ENCODE measurements at places on chromosomes 5 and 9. TPM values are rescaled to one million over a fixed set of nuclear protein-coding genes. Genes with fewer than 3 reads are reported as not detected.
A peak's percentile ranks its signal among the peaks of the same experiment; 100 is the strongest.

Gene FCN2
- not detected for total RNA-seq

DNA sequence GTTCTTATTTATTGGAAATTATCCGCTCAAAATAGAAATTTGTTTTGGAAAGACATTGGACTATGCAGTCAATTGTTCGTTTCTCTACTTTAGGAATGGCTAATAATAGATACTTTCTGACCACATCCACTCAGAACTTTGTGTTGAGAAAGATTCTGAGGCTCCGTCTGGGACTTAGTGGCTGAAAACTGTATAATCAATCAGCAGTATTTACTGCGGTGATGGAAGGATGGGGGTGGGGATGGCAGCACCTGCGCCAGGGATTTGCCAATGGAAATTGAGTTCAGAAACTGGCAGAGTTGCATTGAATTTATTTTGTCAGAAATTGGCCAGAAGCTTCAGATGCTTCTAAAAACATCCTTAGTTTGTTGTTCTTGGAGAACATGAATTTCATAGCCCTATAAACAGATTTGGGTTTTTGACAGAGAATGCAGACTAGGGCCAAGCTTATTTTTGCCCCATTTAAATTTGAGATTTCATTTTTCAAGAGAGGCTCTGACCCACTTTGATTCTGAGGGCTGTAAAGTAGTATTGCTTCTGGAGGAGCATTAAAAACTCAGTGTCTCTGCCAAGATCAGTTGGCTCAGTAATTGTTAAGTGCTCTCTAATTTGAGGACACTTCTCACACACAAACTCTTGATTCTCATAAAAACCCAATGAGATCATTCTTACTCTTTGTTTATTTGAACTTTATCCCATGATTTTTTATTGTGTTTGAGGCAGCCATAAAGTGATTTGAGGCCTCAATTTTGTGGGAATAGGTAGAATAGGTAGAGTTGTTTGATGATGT lies 215.1 kb downstream of the CD180 start:
- DNase-seq = no peak
- no peak overlapping the region for H3K27ac ChIP-seq
- H3K27me3 ChIP-seq = no peaks in the 10 kb centered on the region
- no peak overlapping the region for H3K4me3 ChIP-seq
- no peaks in the 10 kb centered on the region for H3K4me1 ChIP-seq

DNA sequence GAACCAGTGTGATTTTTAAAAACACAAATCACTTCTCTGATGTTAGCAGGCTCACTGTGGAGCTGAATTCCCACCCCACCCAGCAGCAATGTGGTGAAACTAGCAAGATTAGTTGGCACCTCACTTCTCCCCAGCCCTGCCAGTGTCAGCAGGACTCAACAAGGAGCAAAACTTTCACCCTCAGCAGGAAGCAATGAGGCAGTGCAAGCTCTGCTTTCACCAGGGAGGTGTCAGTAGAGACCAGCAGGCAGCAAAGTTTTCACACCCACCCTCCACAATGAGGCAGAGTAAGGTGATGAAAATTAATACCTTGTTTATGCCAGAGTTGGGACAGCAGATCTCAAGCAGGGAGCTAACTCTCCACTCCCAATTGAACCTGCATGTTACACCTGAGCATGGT lies 565.0 kb downstream of the CETN3 start:
- H3K36me3 ChIP-seq = no peaks in the 10 kb centered on the region
- no peaks in the 10 kb centered on the region for H3K27me3 ChIP-seq
- 0 out of 2 replicates have a peak overlapping the region, but pooled peaks have one; percentile 17 for H3K27ac ChIP-seq

DNA sequence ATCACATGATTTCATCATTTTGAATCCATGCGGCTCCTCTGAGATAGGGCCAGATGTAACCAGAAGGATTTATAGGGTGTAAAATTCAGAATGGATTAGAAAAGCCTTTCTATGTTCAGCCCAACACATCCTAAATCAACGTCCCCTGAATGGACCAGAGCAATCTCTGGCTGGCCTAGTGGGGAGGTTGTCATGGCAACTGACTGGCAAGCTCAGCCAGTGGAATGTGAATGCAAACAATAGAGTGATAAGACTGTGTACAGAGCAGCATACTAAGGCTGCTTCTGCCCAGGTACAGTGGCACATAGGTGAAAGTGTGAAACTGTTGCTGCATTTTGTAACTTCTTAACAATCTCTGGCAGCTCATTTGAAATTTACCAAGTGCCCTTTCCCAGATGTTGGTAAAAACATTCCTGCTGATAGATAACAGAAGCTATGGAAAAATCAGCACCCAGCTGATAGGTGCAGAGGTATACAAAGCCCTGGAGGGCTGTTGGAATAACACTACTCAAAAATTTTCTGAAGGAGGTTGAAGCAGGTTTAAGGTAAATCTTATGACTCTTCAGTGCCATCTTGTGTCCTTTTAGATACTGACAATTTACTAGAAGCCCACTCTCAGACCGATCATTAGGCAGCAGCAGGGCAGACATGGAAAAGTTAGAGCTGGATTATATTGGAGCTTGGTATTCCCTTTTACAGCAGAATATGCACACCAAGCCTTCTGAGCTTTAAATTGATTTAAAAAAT lies 267.2 kb downstream of the RAB3C start:
- no peak overlapping the region for H3K4me3 ChIP-seq
- DNase-seq = no peak
- no peak overlapping the region for H3K27ac ChIP-seq
- no peaks in the 10 kb centered on the region for H3K27me3 ChIP-seq

Gene PRRX2
- 7.1 TPM for total RNA-seq

- H3K4me3 ChIP-seq = no peak overlapping the region
- H3K27ac ChIP-seq = no peak overlapping the region
- no peaks in the 10 kb centered on the region for H3K4me1 ChIP-seq
- no peak for DNase-seq
- H3K27me3 ChIP-seq = no peaks in the 10 kb centered on the region
Measured at GRCh38 chr5:84239494-84239893, 145.2 kb downstream of the EDIL3 start.

Gene PCDHB8
- total RNA-seq = 0.92 TPM

Measured in H1 (cell line).